Activated effector memory CD4-positive, alpha-beta T cell treated with Interleukin-2 at 50 U/mL for 16 hours (primary cell): ENCODE measurements at places on chromosomes 4 and X.

GRCh38 chr4:128787509-128788311 is 21.8 kb upstream of the JADE1 start:
- DNase-seq = no peak

DNA sequence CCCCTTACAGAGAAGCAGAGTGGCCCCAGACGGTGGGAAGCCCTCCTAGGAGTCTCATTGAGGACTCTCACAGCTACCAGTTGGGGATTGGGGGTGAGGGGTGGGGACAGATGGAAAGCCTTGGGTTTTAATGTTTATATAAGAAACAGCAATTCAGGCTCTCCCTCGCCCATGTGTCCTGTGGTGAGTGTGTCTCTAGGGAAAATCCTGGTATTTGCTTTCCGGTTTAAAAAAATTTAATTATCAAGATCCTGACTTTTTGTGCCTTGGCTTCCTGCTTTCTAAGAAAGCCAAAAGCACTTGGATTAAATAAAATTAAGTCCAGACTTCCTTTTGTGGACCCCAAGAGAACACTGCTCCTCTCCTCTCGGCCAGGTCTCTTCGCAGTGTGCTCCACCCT is 93.8 kb downstream of the SOWAHB start:
- DNase-seq = no peak

- DNase-seq = no peak
Observed at GRCh38 chrX:110210417-110211139, 107.3 kb downstream of the AMMECR1 start.

DNA sequence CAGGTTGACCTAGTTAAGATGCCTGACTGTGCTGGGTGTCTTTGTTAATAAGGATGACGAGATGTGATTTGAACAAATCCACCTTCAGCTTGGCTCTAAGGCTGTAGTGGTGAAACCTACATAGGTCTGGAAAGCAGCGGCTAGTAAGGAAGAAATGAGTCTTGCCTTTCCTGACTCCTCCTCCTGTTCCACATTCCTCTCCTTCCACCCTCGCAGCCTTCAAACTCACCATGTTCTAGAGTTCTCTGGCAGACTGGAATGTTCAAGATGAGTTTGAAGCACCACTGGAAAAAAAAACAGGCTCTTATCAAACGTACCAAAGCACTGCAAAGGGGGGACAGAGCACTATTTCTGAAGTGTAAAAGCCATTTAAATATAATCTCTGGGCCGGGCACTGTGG is 395.4 kb downstream of the BMPR1B start:
- no peak for DNase-seq

DNA sequence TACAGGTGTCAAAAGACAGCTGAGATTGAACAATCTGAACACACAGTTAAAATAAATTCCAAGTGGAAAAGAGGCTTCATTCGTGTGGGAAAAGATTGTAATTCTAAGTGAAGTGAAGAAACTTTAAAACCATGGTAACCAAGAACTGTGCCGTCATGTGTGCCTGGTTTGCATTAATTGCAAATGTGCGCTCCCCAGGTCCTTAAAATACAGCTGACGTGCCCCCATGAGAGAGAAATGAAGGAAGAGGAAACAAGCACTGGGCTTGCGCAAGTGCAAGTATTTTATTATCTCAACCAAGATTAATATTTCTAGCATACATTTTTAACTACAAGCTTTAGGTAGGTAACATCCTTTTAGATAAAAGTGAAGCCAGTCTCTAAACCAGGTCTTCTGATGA is 92.5 kb downstream of the PARM1 start:
- DNase-seq = no peak

DNA sequence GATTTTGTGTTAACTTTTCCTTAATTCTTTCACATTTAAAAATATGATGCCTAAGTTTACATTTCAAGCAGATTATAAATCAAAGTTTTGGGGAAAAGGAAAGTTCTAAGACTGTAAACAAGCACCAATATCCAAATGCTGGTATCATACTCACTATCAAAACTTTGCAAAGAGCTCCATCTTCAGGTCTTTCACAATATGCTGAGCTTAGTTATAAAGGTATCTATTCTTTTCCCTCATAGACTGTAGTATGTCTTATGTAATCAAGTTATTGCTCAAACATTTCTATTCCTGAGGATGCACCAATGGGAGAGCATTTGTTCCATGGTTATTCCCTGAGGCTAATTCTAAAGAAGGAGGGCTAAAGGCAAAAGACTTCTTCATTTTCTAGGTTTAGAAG is 207.9 kb upstream of the FAM241A start:
- no peak for DNase-seq

- no peak for DNase-seq
Observed at GRCh38 chr4:110270492-110271197, 72.2 kb upstream of the ELOVL6 start.

DNA sequence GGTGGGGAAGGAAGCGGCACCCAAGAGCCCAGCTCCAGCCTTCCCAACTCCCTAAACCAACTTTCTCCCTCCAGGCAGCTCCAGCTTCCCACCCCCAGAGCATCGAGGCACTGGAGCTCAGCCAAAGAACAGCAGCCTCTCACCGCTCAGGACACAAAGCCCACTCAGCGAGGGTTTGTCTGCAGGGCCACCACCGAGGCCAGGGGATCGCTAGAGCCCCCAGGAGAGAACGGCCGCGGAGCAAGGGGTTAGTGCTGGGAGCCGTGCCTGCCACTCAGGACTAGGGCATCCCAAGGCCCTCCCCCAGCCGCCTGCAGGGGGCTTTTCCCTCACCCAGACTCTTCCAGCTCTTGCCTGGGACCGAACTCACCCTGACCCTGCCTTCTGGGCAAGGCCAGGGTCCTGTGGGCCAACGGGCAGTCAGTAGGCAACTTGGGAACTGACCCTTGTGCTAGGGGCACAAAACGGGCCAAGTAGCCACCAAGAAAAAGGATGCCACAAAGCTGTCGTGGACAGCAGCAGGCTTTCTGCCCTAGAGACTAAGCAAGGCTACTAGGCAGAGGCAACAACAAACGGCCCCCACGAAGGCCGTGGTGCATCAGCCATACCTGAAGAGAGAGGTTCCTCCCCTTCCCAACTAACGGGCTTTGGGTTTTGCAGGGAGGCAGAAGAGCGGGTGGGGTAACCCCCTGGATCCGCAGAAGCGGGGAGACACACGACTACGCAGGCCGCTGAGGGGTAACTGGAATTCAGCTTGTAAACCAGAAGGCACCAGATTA is 2.3 kb downstream of the HCFC1 start:
- DNase-seq = no peak

DNA sequence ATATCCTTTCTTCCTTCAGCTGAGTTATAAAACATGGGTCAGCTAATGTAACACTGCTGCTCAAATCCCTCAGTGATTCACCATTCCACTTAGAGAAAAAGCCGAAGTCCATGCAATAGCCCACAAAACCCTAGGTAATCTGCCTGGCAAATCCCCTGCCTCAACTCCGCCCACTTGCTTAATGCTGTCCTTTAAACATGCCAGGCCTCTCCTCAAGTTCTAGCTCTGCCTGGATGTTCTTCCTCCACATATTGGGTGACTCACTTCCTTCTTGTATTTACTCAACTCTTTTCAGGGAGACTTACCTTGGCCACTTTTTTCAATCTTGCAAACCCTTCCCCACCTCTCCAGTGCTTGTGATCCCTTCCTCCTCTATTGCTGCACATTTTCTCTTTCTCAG is 89.8 kb downstream of the EMCN start:
- no peak for DNase-seq

GRCh38 chr4:182142176-182143085 is 100.8 kb upstream of the TENM3 start:
- DNase-seq = no peak

- no peak for DNase-seq
Observed at GRCh38 chr4:107120661-107121060, 84.5 kb upstream of the DKK2 start.

DNA sequence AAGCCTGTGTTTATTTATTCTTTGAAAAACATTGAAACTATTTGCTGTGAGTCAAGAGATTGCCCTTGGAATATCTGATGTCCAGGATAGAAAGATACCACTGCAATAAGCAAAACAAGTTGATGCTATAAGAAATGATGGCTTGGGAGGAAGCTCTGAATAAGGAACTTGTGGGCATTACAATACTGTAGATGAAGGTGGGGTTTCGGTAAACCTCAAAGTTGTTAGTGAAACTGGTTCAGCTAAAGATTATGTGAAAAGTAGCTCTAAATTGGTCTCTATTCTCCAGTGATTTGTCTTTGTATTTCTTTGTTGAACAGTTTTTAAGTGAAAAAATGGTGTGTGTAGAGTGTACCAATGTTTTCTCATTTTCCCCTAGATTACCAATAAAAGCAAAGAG is 128.7 kb downstream of the AKAP4 start:
- DNase-seq = no peak

DNA sequence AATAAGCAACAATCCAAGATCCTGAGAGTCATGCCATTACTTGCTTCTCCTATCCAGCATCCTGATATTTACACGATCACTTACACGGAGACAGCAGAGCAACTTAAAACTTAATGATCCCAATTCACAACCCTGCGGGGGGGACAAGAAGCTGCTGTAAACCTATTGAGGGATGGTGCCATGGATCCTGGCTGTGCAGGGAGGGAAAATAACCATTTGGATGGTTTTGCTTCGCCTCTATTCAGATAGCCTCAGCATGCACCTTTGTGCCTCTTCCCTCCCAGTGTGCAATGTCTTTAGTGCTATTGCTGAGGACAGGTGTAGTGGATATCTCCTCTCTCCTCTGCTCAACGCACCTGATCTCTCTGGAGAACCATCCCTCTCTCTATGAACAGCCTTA is 89.7 kb upstream of the PPARGC1A start:
- DNase-seq = no peak

DNA sequence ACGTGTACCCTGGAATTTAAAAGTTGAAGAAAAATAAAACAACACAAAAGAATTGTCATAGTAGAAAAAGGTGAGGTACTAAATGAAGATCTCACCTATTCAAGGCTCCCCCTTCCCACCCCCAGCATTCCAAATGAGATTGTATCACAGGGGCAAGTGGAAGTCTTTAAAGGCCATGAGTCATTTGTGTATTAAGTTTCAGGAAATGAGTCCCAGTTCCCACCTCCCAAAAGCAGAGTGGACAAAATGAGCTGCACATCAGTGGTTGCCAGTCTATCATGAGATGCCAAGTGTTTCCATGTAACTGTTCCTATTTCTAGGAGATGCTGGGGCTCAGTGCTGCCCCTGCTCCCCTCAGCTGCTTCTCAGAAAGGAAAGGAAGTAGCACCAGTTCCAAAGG is 20.1 kb downstream of the ARHGEF9 start:
- no peak for DNase-seq

- no peak for DNase-seq
Observed at GRCh38 chrX:136961594-136962135, 72.1 kb downstream of the GPR101 start.

- DNase-seq = no peak
Observed at GRCh38 chrX:123906557-123907316, 46.9 kb downstream of the XIAP start.

DNA sequence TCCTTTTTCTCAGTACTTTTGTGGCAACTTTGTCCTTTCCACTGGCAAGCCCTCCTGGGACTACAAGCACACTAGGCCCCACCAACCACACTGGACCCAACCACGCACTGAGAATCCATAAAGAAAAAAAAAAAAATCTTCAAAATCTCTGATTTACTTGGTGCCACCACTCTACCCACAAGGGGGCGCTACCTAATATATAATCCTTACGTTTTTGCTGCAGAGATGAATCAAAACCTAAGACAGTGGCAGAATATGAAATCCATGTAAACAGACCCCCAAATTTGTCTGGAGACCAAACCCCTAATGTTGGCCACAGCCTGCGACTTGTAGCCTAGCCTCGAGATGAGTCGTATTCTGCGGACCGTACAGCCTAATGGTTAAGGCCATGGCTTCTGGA is 63.5 kb upstream of the ARHGAP36 start:
- DNase-seq = no peak

DNA sequence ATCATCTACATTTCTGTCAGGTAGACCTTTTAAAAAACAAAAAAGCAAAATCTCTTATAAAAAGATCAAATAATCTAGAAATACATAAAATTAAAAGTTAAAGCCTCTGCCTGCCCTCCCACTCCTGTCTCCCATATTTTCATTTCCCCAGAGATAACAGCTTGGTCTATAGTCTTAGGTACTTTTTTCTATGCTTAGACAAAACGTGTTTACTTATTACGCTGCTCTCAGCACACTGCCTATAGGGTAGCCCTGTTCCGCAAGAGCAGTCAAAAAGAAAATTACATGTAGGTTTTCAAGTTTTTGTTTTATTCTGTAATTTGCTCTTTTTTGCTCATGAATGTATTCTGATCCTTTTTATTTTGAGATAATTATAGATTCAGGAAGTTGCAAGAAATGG is 73.3 kb downstream of the TAF1 start:
- DNase-seq = no peak

- DNase-seq = no peak
Observed at GRCh38 chrX:47217121-47217851, 1.2 kb upstream of the CDK16 start.

DNA sequence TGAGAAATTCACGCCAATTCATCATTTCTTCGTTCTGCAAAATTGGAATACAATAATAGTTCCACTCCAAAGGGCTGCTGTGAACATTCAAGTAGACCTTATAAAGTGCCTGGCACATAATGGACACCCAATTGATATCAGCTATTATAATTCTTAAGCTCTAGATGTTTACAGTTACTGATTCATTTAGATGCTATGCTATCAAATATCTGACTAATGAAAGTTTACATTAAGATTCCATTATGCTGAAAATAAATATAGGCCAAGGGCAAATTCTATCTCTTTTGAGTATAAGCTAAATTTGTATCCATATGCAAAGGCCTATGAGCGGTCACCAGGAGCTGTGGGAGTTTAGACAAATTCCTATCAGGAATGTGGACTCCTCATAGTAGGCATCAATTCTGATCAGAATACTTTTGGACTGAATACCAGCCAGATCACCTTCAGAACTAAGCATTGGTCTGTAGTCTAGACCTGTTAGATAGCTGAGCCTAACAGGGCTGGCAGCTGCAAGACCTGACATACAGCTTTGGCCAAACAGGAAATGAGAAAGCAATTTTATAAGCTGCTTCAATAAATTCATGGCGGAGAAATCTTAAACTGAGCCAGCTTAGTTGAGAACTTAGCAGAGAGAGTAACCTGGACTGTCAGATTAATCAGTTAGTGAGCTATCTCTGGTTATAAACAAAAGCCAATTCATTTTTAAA is 384.3 kb upstream of the ACTRT1 start:
- DNase-seq = no peak

DNA sequence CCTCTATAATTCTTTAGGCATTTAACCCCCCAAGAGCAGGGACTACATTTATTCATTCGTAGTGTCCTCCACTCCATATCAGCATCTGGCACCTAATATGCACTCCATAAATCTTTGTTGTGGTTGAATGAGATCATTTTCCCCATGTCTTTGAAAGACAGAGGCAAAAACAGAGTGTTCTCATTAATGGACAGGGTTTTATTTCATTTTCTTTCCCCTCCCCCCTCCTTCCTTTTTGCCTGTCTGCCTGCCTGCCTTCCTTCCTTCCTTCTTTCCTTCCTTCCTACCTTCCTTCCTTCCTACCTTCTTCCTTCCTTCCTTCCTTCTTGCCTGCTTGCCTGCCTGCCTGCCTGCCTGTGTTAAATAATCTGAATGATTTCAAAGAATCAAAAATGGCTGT is 83.2 kb downstream of the SHROOM3 start:
- DNase-seq = no peak
